ENCODE measurements at places on chromosomes 16 and 17. TPM values are rescaled to one million over a fixed set of nuclear protein-coding genes. Genes with fewer than 3 reads are reported as not detected.

DNA sequence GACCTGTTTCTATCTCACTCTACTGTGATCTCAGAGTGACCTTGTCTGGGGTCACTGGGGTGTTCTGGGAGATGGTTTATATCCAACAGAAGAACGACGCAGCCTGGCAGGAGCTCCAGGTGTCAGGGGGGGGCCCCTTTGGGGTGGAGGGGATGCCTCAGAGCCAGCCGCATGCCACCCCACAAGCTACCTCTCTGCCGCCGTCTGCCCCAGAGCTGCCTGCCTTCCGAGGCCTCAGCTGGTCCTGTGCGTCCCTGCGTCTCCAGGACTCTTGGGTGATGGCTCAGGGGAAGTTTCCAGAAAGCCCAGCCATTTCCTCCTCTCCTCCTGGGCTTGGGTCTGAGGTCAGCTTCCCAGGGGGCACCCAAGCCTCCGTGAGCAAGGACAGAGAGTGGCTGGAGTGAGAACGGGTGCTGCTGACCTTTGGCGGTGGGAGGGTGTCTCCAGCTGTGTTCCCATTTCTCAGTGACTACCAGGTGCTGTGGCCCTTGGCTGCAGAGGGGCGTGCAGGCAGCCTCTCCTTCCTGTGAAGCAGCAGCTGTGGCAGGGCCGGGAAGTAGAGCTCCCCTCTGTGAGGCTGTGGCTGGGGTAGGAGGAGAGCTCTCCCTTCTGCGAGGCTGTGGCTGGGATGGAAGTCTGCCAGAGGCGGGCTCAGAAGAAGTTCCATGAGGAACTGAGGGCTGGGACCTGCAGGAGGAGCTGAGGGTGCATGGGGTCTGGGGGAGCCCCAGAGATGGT, 19.8 kb downstream of the JPH3 start:
- DNase-seq: peak; percentile 62

DNA sequence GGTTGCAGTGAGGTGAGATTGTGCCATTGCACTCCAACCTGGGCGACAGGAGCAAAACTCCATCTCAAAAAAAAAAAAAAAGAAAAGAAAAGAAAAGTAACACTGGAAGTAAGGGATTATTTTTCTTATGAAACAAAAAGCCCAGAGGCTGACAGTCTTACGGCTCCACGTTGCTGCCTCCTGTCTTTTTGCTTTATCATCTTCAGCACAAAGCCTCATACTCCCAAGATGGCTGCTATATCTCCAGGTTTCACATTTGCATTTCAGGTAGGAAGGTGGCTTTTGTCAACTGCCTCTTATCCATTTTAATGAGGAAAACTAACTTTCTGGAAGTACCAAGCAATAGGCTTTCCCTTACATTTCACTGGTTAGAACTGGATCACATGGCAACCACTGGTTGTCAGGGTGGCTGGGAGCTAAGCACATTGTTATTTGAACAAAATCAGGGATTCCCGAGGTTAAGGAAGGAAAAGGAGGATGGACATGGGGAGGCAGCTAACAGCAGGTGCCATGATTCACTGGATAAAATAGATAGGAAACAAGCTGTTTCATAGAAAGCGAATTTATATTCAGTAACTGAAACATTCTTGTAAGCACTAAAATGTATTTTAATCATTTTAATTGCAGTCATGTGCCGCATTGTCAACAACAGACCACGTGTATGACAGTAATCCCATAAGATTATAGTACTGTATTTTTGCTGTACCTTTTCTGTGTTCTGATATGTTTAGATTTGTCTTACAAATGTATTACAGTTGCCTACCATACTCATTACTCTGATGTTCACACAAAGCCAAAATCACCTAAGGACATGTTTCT, 58.6 kb downstream of the KSR1 start:
- no peak for DNase-seq

Gene WBP2
- total RNA-seq: 44.8 TPM

DNA sequence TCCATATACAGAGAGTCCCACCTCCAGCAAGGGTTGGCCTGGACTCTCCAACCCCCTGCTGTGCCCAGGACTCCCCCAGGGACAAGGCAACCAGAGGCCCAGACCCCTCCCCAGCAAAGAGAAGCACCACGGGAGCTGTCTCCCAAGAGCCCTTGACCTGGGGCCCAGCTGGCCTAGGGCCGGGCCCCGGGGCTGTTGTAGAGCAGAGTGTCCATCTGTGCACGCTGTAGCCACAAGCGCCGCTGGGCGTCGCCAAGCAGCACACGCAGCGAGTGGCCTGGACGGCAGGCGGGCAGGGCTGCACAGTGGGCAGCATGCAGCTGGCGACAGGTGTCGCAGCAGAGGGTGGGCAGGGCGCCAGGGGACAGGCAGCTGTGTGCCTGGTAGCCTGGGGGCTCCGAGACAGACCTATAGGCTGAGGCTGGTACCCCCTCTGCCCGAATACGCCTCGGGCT, 4.3 kb downstream of the SPATA2L start:
- DNase-seq: peak; percentile 63

Gene PSME3
- total RNA-seq: 113 TPM

- peak; percentile 72 for DNase-seq
Observed at GRCh38 chr16:20300312-20301097, 26.8 kb downstream of the GP2 start.

Gene TAOK1
- 51.0 TPM for total RNA-seq

- no peak for DNase-seq
Observed at GRCh38 chr17:80122026-80122575, 20.7 kb downstream of the GAA start.

DNA sequence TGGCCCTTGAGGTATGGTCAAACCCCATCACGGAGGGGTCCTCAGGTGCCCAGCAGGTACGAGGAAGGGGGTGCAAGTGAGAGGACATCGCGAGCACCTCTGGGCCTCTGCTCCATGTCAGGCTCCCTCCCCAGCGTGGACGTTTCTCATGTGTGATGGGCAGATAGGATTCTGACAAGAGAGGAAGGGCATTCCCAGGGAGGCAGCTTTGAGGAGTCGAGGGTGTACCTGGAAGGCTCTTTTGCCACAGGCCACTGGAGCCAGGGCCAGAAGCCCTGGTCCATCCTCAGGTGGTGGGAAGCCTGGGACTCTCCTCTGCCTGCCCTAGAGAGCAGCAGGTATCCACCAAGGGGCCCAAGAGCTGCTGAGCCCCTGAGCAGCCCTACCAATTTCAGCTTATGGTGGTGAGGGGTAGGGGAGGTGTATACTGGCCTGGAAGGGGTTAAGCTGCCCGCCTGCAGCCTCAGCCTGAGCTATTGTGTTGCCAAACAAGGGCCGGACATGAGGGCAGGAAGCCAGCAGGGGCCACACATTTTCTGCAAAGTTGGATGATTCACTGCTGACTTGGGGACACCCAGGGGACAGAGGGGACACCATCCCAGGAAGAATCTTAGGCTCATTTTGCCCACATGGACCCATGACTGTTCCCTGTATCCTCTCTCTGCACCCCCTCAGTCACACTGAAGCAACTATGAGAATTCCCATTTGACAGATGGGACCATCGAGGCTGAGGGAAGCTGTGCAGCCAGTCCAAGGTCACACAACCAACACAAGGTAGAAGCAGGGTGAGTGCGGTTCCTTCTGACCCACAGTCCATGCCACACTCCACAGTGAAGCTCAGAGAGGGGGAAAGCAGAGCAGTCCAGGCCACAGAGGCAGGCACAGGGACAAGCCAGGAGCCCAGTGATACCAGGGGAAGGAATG, 1.7 kb downstream of the CDH5 start:
- DNase-seq: peak; percentile 78

GRCh38 chr17:78831688-78832540, 8.7 kb downstream of the USP36 start:
- no peak for DNase-seq

Gene TEDC2
- total RNA-seq: 87.2 TPM
